ENCODE measurements at places on chromosomes 16 and 17.

DNA sequence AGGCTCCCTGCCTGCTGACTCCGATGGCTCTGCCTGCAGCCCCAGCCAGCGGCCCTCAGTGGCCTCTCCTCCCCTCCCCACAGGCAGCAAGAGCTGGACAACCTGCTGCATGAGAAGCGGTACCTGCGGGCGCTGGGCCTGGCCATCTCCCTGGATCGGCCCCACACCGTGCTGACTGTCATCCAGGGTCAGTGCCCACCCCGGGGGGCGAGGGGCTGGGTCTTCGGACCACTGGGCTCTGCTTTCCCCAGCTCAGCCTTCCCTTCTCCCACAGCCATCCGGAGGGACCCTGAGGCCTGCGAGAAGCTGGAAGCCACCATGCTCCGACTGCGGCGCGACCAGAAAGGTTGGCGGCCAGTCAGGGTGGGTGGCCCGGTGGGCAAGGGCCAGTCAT, 3.4 kb downstream of the NOXO1 start:
- no peak for DNase-seq
- H3K27me3 ChIP-seq: peaks cover 46% of the 10 kb centered on the region
- H3K36me3 ChIP-seq: peaks cover 9% of the 10 kb centered on the region
- H3K27ac ChIP-seq: no peak overlapping the region
- H3K4me3 ChIP-seq: no peak overlapping the region
- H3K4me1 ChIP-seq: peaks cover 8% of the 10 kb centered on the region

GRCh38 chr16:75193265-75193650, 13.7 kb downstream of the CTRB2 start:
- no peak overlapping the region for H3K4me3 ChIP-seq
- DNase-seq: no peak
- no peak overlapping the region for H3K27ac ChIP-seq
- peaks cover 5% of the 10 kb centered on the region for H3K27me3 ChIP-seq
- H3K4me1 ChIP-seq: peaks cover 3% of the 10 kb centered on the region

GRCh38 chr16:82830944-82831343, 204.2 kb downstream of the CDH13 start:
- H3K36me3 ChIP-seq: no peaks in the 10 kb centered on the region
- no peak overlapping the region for H3K4me3 ChIP-seq
- H3K27ac ChIP-seq: no peak overlapping the region
- H3K27me3 ChIP-seq: no peaks in the 10 kb centered on the region
- peaks cover 2% of the 10 kb centered on the region for H3K4me1 ChIP-seq
- no peak for DNase-seq

GRCh38 chr16:28531777-28532744, 6.7 kb downstream of the NUPR1 start:
- H3K36me3 ChIP-seq: no peaks in the 10 kb centered on the region
- H3K4me1 ChIP-seq: peaks cover 2% of the 10 kb centered on the region
- no peak for DNase-seq
- H3K27me3 ChIP-seq: no peaks in the 10 kb centered on the region

- no peaks in the 10 kb centered on the region for H3K36me3 ChIP-seq
- peaks cover 36% of the 10 kb centered on the region for H3K4me1 ChIP-seq
- no peak for DNase-seq
- H3K27me3 ChIP-seq: no peaks in the 10 kb centered on the region
- H3K27ac ChIP-seq: peak overlapping the region; percentile 85
- H3K4me3 ChIP-seq: no peak overlapping the region
These were observed 47.4 kb upstream of the SMURF2 start for GRCh38 chr17:64709481-64709880.

DNA sequence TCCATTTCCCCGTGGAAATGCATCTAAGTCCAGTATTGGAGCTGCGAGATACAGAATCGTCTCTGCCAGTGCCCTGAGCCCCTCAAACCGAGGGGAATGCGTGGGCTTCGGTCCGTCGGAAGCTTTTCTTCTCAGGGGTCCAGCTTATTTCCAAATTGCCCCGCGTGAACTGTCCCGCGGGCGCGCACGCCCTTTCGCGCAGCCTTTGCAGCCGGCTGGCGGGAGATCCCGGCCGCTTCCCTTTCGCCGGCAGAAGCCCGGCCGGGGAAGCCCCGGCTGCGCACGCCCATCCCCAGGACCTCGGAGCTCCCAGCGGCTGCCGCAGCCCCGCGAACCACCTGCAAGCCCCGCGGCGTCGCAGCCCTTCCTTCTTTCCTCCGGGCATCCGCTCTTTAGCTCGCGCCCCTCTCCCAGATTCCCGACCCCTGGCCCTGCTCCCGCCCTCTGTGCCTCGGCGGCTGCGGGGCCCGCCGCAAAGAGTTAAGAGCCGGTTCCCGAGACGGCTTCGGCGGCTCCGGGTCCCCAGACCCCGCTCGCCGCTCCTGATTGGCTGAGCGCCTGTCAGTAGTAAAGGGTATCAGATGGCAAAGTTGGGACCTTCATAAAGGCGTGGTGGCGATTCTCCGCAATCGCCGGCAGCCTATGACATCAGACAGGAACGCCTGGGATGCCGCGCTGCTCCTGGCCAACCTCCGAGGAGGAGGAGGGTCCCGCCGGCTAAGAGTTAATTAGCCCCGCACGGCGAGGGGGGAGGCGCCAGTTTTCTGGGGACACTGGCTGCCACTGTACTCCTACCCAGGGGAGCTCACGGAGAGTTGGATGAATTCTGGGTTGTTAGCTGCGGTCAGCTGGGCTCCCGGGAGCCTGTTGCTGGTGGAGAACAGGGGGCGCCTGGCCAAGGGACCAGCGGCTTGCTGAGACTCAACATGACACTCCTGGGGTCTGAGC, at the start of gene MYOCD:
Gene MYOCD (plus strand): TSS at position 628 of the 948 bp plus-strand sequence. CDS start 299 bp downstream, at position 927.
- peak within 1 kb of the TSS; percentile 50 for H3K27ac ChIP-seq
- H3K27me3 ChIP-seq: peaks cover 56% of the 10 kb centered on the region
- H3K4me3 ChIP-seq: peak within 1 kb of the TSS; percentile 76
- H3K4me1 ChIP-seq: peaks cover 19% of the 10 kb centered on the region
- no peaks in the 10 kb centered on the region for H3K36me3 ChIP-seq

DNA sequence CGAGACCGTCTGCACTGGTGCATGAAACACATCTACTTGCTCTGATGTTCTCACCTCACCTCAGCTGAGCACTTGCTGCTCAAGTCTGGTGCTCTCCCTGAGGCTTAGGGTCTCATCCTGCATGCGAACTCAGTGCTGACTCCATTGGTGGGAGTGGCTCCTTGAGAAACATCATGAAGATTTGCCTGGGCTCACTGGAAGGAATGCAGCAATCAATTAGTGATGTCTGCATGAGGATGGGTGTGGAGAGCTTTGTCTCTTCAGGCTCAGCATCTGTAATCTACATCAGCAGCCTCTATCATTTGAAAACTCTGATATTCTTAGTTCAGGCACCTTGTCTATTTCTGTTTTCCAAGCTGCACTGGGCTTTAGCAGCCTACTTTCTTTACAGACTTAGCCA, 204.4 kb downstream of the IRF8 start:
- no peaks in the 10 kb centered on the region for H3K36me3 ChIP-seq
- no peak overlapping the region for H3K4me3 ChIP-seq
- H3K27ac ChIP-seq: no peak overlapping the region
- peaks cover 53% of the 10 kb centered on the region for H3K27me3 ChIP-seq

DNA sequence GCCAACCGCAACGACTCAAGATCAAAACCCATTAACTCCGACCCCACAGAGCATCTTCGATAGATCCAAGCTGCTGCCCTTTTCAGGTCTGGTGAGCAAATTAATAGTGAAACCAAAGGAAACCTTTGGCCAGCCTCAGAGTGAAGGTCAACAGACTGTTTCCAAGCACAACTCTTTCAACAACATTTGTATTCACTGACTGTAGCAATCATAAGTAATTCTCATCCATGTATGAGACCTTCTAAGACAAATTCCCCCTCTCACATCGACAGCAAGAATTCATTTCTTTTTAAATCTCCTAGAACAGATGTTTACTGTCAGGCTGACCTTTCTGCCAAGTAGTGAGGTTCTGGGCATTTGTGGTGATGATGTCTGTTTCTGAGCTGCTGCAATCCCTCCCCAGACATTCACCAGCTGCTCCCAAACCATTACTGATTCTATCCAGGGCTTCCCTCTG, 64.2 kb downstream of the SLC39A11 start:
- no peak for DNase-seq
- H3K27ac ChIP-seq: no peak overlapping the region
- no peaks in the 10 kb centered on the region for H3K4me1 ChIP-seq
- H3K4me3 ChIP-seq: no peak overlapping the region
- peaks cover 3% of the 10 kb centered on the region for H3K36me3 ChIP-seq

DNA sequence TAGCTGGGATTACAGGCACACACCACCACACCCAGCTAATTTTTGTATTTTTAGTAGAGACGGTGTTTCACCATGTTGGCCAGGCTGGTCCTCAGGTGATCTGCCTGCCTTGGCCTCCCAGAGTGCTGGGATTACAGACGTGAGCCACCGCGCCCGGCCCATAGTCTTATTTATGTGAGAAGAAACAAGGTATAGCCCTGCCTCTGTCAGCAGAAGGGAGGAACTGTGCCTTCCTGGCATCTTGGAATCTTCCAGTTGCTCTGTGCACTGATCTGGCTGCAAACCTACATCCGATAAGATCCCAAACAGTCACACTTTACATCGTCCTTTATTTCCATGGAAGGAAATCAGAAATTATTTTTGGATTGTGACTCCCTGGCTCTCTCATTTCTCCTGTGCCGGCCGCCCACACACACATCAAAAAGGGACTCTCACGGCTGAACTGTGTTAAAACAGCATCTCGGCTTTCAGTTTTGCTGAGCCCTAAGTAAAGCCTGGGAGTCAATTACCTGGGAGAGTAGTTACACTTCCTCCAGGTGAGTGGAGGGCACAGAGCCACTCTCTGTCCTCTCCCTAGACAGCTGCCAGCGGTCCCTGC, 23.3 kb downstream of the WIPI1 start:
- H3K4me1 ChIP-seq: peaks cover 7% of the 10 kb centered on the region
- peaks cover 12% of the 10 kb centered on the region for H3K36me3 ChIP-seq
- H3K27me3 ChIP-seq: no peaks in the 10 kb centered on the region
- H3K27ac ChIP-seq: no peak overlapping the region

GRCh38 chr16:5580772-5581171, 483.2 kb upstream of the EEF2KMT start:
- no peaks in the 10 kb centered on the region for H3K36me3 ChIP-seq
- H3K4me3 ChIP-seq: no peak overlapping the region
- peaks cover 24% of the 10 kb centered on the region for H3K27me3 ChIP-seq
- H3K4me1 ChIP-seq: no peaks in the 10 kb centered on the region
- DNase-seq: no peak

GRCh38 chr17:48139944-48140343, 32.4 kb downstream of the SNX11 start:
- no peak overlapping the region for H3K27ac ChIP-seq
- peaks cover 21% of the 10 kb centered on the region for H3K4me1 ChIP-seq
- no peak for DNase-seq

GRCh38 chr17:77718669-77718961, 239.9 kb upstream of the TNRC6C start:
- DNase-seq: no peak
- H3K4me3 ChIP-seq: no peak overlapping the region
- no peak overlapping the region for H3K27ac ChIP-seq
- peaks cover 4% of the 10 kb centered on the region for H3K36me3 ChIP-seq
- peaks cover 9% of the 10 kb centered on the region for H3K27me3 ChIP-seq

- peak overlapping the region; percentile 18 for H3K27ac ChIP-seq
- no peak for DNase-seq
- peaks cover 42% of the 10 kb centered on the region for H3K4me1 ChIP-seq
- H3K27me3 ChIP-seq: no peaks in the 10 kb centered on the region
- H3K4me3 ChIP-seq: no peak overlapping the region
- H3K36me3 ChIP-seq: no peaks in the 10 kb centered on the region
These were observed 34.8 kb upstream of the CIBAR2 start for GRCh38 chr16:85146922-85147651.

DNA sequence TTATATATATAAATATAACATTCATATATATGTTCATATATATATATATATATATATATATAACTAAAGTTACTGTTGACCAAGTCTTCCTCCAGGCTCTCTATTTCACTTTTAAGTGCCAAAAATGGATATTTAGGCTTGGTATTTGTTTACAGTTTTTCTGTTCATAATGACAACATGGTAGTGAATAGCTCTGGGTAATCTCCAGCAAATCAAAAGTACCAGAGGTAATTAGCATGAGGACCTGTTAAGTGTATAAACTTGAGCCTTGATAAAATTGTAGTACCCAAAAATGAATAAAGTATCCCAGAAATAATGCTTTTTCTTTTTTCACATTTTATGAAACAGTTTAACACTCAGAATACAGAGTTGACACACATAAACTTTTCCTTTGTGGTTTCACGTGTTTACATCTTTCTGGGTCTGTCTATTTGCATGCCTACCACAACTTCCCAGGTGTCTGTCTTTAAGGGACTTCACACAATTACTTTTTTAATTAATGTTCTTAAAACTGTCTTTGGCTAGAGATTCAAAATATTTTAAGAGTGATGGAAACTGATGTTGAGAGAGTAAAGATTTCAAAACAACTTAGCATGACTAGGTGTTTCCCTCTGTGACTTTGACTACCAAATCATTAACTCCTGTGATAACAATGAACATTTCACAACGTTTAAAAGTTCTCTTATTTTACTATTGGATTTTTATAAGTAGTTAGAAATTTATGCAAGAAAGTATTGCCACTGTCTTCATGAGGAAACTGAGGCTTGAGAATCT, 47.9 kb downstream of the RABEP1 start:
- H3K4me3 ChIP-seq: no peak overlapping the region
- no peak overlapping the region for H3K27ac ChIP-seq
- no peaks in the 10 kb centered on the region for H3K27me3 ChIP-seq
- DNase-seq: no peak

GRCh38 chr17:61149862-61150362, 249.7 kb upstream of the TBX2 start:
- no peak for DNase-seq
- no peaks in the 10 kb centered on the region for H3K36me3 ChIP-seq
- no peak overlapping the region for H3K4me3 ChIP-seq
- H3K27me3 ChIP-seq: no peaks in the 10 kb centered on the region
- peaks cover 77% of the 10 kb centered on the region for H3K4me1 ChIP-seq
- peak overlapping the region; percentile 94 for H3K27ac ChIP-seq

DNA sequence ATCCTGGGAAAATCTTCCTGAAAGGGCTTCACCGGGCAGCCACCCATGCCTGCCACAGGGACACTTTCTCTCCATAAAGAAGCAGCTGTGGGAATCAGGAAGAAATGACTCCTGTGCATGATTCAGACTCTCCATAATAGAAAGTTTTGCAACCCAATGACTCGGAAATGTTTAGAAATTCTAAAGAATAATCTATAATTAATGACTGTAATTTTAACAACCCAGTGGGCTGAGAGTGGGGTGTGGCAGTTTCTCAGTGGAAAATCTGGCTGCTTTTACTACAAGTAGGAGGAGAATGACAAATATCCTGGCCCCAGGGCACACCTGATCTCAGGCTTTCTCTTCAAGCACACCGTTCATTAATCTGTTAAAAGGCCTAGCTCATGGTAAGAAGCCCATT, 25.7 kb downstream of the IRF8 start:
- H3K4me3 ChIP-seq: no peak overlapping the region
- peaks cover 2% of the 10 kb centered on the region for H3K27me3 ChIP-seq
- peaks cover 2% of the 10 kb centered on the region for H3K36me3 ChIP-seq
